Activated CD8-positive, alpha-beta memory T cell treated with anti-CD3 and anti-CD28 coated beads, Interleukin-2, amount 10 ng/mL, durations not matched to agents 7 days and 5 days (primary cell): ENCODE measurements at places on chromosomes 6 and 20. TPM values are rescaled to one million over a fixed set of nuclear protein-coding genes. Genes with fewer than 3 reads are reported as not detected.
A peak's percentile ranks its signal among the peaks of the same experiment; 100 is the strongest.

Gene RHAG
- not detected for total RNA-seq

DNA sequence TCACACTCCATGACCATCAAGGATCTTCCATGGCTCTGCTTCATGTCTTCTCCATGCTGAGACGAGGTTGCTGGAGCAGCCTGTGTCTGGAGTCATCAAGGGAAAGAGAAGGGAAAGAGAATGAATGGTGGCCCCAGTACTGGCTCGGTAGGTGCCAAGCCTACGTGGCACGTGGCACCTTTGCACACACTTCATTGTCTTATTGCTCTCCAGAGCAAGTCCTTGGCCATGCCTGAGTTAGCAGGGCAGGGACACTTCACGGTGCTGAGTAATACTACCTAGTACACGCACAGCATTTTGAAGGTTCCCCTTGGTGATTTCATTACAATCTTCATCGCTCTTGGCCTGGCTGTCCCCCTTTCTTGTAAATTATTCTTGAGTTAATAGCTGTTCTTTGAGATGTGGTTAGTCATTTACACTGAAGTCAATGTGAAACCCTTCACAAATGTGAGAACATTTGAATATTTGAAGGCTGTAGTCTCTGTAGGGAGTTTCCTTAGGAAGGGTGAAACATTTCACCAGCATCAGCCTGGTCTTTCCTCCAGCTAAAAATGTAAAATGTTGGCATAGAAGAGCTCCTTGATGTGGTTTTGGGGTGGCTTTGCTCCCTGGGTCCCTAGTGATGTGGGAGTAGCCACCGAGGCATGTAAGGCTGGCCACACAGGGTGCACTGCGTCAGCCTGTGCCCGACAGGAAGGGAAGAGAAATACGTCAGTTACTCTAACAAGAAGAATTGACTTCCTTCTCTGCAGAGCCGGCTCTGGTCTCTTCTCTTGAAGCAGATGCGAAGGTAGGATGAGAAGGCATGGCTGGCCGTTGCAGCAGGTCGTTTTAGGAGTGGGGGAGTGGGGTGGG is at the start of gene SYTL3:
Gene SYTL3 (plus strand): TSS at position 766 of the 855 bp plus-strand sequence. CDS start 13,215 bp downstream, outside the sequence.
- H3K4me3 ChIP-seq, result peak within 1 kb of the TSS; percentile 78
- H3K36me3 ChIP-seq, result peaks cover 41% of the 10 kb centered on the region
- peak within 1 kb of the TSS; percentile 96 for H3K27ac ChIP-seq

DNA sequence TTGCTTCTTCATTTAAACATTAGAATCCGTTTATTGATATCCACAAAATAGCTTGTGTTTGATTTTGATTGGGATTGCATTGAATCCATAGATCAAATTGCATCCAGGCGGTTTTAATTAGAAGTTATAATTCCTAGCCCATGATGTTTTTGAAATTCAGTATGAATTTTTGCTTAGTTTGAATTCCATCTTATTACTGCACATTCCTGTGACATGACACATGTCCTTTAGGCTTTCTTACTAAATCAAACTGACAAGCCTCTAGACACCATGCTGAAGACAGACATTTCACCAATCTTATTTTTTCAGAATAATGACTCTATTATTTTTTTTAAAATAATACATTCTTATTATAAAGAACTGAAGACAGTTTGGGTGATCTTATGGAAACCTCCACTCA is 21.4 kb upstream of the PI16 start:
- peaks cover 21% of the 10 kb centered on the region for H3K4me1 ChIP-seq
- peaks cover 2% of the 10 kb centered on the region for H3K36me3 ChIP-seq
- no peaks in the 10 kb centered on the region for H3K27me3 ChIP-seq
- H3K27ac ChIP-seq, result no peak overlapping the region
- H3K4me3 ChIP-seq, result no peak overlapping the region
- no peak for DNase-seq

DNA sequence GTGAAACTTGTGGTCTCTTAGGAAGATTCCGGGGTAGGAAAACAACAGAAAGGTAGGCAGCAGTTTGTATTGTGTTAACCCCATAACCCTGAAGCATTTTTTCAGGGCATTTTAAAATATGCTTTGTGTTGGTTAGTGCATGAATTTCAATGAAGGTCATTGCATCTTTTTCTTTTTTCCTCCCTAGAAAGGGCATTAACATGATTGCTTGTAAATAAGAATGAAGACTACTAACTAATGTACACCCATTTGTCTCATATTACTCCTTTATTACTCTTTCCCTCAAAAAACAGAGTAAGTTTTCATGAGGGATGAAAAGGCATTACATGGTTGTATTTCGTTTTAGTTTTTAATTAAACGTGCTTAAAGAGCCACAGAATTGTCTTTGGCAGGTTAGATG is 141.4 kb downstream of the OGFRL1 start:
- no peak overlapping the region for H3K4me3 ChIP-seq
- H3K27me3 ChIP-seq, result peaks cover 12% of the 10 kb centered on the region
- H3K36me3 ChIP-seq, result no peaks in the 10 kb centered on the region

GRCh38 chr20:7274870-7275269 is 507.4 kb downstream of the BMP2 start:
- DNase-seq, result no peak
- H3K36me3 ChIP-seq, result no peaks in the 10 kb centered on the region
- H3K27ac ChIP-seq, result no peak overlapping the region
- no peak overlapping the region for H3K4me3 ChIP-seq
- H3K4me1 ChIP-seq, result no peaks in the 10 kb centered on the region

- no peak for DNase-seq
- peaks cover 8% of the 10 kb centered on the region for H3K4me1 ChIP-seq
- H3K27ac ChIP-seq, result no peak overlapping the region
Measured at GRCh38 chr20:47789764-47790579, 4.7 kb upstream of the SULF2 start.
